ENCODE measurements at places on chromosomes 6 and 20.

- DNase-seq: no peak
Measured at GRCh38 chr6:2744209-2744771, 6.4 kb downstream of the MYLK4 start.

- no peak for DNase-seq
Measured at GRCh38 chr6:15153191-15153590, 92.7 kb upstream of the JARID2 start.

- DNase-seq: peak; percentile 94
Measured at GRCh38 chr6:54981647-54982046, 135.1 kb downstream of the FAM83B start.

- no peak for DNase-seq
Measured at GRCh38 chr6:89679215-89680120, 40.9 kb upstream of the LYRM2 start.

DNA sequence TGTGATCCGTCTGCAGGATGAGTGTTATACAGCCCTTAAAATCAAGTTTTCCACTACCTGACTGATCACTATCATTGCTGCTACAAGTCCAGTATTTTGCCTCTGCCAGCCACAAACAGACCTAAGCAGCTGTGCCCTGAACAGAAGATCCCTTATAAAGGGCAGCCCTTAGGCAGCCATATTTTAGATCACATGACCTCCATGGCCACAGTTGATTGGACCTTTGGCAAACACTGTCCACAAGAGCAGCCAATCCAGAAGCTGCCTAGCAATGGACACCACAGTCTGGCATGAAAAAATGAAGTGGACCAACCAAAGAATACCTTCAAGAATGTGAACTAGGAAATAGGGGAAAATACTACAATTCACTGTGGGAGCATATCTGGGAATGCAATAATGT lies 50.8 kb downstream of the MC3R start:
- no peak for DNase-seq

- peak; percentile 90 for DNase-seq
Measured at GRCh38 chr6:105902401-105903031, 183.6 kb upstream of the PRDM1 start.

GRCh38 chr6:19472153-19472552 lies 365.0 kb upstream of the ID4 start:
- DNase-seq: peak; percentile 80

GRCh38 chr6:47034926-47035325 lies 7.2 kb downstream of the ADGRF1 start:
- peak; percentile 87 for DNase-seq

DNA sequence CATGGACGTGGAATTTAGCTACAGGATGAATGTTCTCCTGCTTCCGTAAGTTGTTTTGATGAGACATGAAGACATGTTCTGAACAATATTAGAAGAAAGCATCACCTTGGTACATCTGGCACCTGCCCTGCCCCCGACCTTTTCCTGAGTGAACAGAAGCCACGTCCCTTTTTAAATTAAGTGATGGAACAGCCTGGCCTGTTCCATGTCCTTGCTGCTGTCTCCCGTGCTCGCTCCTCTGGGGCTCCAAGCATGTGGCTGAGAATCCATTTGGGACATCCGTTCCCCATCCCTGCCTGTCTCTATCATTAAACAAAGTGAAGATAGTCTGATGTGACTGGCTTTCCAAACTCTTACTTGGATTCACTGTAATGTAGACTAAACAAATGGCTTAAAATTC lies 36.4 kb downstream of the ERMARD start:
- no peak for DNase-seq

DNA sequence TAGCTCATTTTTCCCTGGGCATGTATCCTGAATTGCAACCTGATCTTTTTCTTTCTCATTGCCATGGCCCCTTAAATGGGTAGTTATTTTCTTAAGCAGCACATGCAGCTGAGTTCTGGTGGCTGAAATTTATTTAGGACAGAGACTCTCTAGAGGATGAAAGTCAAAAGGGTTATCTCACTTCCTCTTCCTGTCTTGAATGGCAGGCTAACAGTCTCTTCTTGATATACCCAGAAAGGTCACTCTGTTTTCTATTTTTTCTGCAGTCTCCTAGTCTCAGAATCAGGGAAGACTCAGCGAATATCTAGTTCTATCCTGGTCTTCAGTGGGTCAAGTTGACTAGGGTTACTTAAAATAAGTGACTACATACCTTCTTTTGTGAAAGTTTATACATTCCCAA lies 243.3 kb downstream of the EPHA7 start:
- DNase-seq: no peak

GRCh38 chr6:166563805-166564204 lies 22.7 kb downstream of the RAMACL start:
- DNase-seq: no peak

- no peak for DNase-seq
Measured at GRCh38 chr6:92538926-92539325, 880.4 kb downstream of the EPHA7 start.

DNA sequence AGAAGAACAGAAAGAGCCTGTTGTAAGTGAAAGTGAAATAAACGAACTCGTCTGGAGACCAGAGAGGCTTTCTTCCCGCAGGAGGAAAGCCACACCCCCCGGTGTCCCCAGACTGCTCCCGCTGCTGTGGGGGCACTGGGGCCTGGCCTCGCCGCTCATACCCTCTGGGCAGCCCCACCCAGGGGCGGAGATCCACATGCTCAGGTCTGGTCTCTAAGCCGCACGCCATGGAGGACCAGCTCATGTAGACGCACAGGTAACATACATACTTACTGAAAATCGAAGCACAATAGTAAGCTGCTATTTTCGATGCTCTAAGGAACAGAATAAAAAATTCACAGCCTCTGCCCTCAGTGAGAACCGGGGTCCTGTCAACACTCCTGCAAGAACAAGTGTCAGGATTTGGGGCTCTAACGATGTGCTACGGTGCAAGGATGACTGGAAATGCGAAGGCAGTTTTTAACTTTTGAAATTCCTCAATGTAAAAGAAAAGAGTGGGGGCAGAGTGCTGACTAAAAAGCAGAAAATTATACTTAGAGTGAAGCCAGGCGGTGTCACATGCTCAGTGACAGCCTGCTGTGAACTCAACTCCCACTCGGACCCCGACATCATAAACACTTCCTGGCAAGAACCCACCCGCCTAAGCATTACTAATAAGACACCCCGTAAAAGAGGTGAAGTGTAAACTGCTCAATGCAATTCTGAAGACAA lies 110.5 kb downstream of the IRF4 start:
- no peak for DNase-seq

DNA sequence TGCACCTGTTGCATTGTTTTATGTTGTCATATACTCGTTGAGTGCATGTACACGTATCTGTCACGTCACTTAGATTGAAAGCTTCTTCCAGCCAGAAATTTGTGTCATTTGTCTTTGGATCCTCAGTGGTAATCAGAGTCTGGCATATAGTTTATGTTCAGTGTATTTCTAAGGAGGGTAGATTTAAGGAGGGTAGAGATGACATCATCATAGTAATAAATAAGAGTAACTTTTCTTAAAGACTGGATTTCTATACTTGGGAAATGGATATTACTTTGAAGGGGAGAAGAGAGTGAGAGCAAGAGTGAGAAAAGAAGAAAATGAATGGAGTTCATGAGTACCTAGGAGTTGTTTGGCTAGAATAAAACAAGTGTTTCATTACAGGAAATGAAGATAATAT lies 255.0 kb upstream of the SASH1 start:
- DNase-seq: no peak

All from AG10803 (cell line).